Omental fat pad (tissue), 4 donors: ENCODE measurements at places on chromosomes 2 and 18.

DNA sequence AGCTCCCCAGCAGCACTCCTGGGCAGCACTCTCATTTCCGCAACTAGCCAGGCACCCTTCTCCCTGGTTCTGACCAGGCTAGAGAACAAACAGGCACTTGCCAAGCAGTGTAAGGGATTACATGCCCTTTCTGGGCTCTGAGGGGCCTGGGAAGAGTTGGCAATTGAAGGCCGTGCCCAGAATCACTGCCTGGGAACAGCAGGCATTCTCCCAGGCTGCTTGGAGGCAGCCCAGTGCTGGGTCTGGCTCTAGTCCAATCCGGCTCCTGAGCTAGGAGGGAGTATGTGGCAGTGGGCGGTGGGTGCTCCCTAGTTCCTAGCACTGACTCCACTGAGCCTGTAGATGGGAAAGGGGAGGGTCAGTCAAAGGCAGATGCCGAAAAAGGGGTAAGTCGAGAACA, 34.1 kb upstream of the SP3 start:
- no peak for DNase-seq

GRCh38 chr2:215567504-215567903, 131.6 kb upstream of the FN1 start:
- no peak for DNase-seq

GRCh38 chr18:59051470-59052165, 88.1 kb upstream of the SEC11C start:
- no peak for DNase-seq

- DNase-seq = no peak
These were observed 274.5 kb downstream of the MYT1L start for GRCh38 chr2:2056531-2056930.

GRCh38 chr2:102492006-102492405, 19.0 kb downstream of the SLC9A4 start:
- DNase-seq = no peak

DNA sequence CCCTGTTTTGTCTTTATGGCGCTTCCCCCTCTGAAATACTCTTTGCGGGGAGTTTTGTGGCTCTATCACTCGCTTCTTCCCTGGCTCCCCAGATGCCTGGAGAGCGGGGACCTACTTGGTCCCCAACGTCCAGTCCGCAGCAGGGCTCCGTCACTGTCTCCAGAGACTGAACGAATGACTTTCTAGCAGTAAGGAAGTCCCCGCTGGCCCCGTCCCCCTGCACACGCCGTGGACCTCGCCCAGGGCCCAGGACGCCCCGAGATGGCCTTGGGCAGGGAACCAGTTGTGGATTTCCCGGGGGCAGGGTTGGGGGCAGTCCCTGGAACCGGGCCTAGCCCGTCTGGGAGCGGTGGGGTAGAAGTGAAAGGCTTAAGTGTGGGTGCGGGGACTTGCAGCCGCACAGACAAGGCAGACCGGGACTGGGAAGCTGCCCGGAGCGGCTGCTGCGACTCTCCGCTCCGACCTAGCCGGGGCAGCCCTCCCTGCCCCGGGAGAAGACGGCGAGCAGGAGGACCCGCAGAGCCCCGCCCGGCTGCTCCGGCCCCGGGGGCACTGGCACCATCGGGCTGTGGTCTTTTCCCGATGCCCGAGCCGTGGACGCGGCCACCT, 821 bp upstream of the EPHA4 start:
- no peak for DNase-seq

DNA sequence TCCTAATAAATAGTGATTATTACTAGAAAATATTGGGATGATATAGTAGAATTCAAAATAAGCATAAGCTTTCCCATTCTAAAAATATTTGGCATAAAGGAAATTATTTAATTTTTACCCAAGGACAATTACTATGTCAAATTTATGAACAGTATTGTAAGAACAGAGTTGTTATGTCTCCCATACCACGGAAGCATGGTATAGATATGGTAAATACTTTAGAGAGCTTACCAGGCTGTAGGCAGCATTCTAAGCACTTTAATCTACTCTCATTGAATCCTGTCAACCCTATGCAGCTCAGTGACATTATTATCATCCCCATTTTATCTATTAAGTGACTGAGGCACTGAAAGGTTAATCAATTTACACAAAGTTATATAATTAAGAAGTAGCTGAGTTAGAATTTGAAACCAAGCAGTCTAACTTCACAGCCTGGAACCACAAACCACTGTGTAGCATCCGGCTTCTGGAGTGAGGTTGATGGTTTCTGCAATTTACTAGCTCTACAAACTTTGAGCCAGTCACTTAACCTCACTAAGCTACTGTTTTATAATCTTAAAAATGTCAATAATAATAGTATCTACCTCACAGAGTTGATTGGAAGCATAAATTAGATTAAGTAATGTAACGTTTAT, 323.7 kb downstream of the ARHGAP15 start:
- DNase-seq = no peak

DNA sequence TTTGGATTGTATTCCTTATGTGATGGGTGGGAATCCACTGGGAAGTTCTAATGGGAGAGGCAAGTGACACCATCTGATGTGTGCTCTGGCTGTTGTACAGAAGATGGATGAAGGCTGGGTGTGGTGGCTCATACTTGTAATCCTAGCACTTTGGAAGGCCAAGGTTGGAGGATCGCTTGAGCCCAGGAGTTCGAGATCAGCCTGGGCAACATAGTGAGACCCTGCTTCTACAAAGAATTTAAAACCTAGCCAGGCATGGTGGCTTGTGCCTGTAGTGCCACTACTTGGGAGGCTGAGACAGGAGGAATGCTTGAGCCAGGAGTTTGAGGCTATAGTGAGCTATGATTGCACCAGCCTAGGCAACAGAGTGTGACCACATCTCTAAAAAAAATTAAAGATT, 10.6 kb upstream of the MSH6 start:
- no peak for DNase-seq

DNA sequence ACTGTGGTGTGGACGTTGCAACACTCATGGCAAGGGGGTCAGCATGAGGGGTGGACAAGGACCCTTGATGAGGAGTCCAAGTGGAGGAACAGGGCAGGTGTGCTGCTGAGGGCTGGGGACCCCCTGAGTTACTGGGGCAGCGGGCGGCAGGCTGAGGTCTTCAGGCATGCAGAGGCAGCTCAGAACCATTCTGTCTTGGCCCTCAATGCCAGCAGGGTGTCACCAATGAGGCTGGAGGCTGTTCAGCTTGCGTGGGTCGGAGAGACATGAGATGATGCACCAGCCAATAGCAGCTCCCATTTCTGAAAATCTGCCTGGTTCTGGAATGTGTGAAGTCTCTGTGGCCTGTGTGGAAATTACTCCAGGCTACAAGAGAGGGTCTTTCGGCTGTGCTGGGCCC, 105.4 kb downstream of the INHBB start:
- no peak for DNase-seq

DNA sequence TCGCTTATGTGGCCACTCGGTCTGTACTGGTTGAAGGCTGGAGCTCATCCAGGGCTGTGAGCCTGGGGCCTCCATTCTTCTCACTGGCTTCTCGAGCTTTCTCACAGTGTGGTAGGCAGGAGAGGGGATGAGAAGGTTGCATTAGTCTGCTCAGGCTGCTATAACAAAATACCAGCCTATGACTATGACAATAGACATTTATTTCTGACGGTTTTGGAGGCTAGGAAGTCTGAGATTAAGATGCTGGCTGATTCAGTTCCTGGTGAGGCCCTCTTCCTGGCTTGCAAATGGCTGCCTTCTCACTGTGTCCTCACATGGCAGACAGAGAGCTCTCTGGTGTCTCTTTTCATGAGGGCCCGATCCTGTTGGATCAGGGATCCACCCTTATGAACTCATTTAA, 6.2 kb upstream of the STK25 start:
- no peak for DNase-seq

DNA sequence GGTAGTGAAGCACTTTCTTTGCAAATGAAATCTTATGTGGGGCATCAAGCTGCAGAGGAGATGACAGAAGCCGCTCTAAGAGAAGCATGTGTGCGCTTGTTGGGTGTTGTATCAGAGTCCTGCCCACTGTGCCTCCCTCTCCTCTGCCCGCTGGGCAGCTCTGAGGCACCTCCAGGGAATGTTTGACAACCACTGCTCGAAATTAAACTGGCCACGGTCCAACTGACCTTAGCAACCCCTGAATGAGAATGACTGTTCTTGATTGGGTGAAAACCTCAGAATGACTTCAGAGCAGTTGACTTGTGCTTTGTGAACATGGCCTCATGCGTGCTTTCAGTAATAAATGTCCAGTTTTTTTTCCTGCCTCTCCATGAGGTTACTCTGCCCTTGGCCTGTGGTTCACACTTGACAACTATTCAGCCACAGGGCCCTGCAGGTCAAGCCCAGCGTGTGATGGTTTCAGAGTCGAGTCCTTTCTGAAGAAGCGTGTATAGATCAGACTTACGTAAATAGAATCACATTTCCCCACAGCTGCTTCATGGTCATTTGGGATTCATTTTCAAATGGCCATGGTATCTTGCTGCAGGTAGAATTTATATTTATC, 94.9 kb downstream of the SLC4A3 start:
- no peak for DNase-seq

DNA sequence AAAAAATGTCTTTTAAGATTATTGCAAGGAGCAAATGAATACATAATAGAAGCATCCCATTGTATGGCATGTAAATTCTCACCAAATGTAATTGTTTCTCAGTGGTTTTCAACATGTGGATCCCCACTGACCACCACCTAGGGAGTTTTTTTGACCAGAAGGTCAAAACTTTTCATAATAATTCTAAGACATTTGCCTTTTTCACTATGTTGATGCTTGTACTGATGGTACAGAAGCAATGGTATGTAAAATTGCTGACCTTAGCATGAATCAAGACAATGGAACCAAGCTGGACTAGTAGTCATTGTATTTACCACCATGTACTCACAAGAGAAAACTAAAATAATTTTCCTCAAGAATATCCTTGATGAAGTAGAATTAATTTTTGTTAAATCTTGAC, 36.8 kb downstream of the RAB10 start:
- no peak for DNase-seq

DNA sequence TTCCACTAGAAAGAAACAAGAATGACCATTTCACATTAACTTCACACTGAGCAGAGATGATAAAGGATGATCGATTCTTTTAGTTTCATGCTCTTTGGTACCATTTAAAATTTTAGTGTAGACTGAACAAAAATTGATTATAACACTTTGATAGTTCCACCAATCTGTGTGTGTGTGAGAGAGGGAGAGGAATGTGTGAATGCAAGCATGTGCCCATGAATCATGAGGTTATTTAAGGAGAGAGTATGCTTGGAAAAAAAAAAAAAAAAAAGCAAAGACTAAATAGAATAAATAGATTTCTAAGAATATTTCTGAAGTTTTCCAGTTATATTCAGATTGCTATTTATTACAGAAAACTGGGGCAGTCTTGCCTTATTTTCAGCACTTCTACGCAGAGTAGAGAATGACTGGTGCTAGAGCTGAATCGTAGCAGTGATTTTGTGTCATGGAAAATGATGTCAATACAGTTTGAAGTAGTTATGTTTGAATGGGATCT, 900.8 kb downstream of the SLC4A3 start:
- no peak for DNase-seq

GRCh38 chr18:12433829-12434540, 26.3 kb downstream of the PRELID3A start:
- no peak for DNase-seq

DNA sequence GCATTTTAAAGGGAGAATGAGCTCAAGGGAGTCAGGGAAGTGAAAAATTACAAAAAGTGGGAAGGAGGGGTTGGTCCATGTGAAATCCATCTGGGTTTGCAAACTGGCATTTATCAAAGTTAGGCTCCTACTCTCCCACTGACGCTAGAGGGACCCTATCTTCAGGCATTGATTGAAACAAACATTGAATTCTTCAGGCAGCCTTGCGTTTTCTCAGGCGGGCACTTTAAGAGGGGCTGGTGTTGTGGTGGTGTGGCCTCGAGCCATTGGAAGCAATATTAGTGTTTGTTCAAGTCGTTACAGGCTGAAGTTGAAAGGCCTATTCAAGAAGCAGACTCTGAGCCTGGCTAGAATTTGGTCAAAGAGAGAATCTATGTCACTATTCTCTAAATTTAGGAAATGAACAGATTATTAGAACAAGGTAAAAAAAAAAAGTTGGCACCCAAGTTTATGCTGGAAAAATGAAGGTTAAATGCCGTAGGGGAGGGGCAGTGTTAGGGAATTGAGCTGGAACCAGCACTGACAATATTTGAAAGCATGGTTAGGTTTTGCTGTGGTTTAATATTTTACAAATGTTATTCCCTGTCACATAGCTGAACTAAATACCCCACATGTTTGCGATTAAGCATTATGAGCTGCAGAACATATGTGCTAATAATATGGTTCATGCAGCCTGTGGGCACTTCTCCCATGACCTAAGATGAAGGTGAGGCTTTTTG, 36.8 kb downstream of the STON1 start:
- DNase-seq = no peak

- no peak for DNase-seq
These were observed 212.3 kb upstream of the TRIB2 start for GRCh38 chr2:12504443-12504842.

DNA sequence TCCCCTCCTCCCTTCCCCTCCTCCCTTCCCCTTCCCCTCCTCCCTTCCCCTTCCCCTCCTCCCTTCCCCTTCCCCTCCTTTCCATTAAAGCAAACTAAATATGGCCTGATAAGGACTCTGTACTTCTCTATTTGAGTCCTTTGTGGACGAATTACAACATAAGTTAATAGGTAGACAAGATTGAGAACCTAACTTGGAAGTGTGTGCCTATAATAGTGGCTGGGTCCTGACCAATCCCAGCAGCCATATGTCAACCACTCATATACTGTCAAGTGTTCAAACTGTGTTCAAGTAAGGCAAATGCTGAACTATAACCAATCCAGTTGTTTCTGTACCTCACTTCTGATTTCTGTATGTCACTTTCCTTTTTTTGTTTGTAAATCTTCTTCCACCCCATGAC, 97.1 kb upstream of the RBMS1 start:
- DNase-seq = no peak

DNA sequence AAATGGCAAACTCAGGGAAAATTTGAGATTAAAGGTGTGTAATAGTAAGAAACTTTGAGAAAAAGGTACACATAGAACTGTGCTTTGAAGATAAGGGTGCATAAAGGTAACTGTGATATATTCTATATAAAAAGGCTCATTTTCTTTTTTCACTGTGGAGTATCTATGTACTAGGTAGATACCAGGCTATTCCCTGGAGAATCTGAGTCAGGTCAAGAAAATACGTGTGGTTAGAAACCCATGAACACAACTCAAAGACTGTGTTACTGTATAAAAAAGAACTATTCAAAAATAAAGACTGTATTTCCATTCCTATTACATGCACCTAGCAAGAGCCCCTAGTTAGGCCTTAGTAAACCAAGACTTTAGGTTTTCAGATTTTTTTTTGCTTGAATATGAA, 100.1 kb upstream of the GRB14 start:
- no peak for DNase-seq
